NCI-H1092 treated with DMSO at 0.1 percent for 48 hours (cell line): ENCODE measurements at places on chromosomes 13 and 19.

- DNase-seq = no peak
These were observed 29.0 kb downstream of the BTBD2 start for GRCh38 chr19:1986357-1987162.

- DNase-seq = no peak
These were observed 24.6 kb downstream of the NOSIP start for GRCh38 chr19:49555600-49556411.

GRCh38 chr19:5534787-5535586 lies 32.8 kb downstream of the TINCR start:
- DNase-seq = no peak

- no peak for DNase-seq
These were observed 5.8 kb downstream of the MLLT1 start for GRCh38 chr19:6273701-6274601.

- no peak for DNase-seq
These were observed 1534.0 kb upstream of the SPRY2 start for GRCh38 chr13:81874681-81875661.

DNA sequence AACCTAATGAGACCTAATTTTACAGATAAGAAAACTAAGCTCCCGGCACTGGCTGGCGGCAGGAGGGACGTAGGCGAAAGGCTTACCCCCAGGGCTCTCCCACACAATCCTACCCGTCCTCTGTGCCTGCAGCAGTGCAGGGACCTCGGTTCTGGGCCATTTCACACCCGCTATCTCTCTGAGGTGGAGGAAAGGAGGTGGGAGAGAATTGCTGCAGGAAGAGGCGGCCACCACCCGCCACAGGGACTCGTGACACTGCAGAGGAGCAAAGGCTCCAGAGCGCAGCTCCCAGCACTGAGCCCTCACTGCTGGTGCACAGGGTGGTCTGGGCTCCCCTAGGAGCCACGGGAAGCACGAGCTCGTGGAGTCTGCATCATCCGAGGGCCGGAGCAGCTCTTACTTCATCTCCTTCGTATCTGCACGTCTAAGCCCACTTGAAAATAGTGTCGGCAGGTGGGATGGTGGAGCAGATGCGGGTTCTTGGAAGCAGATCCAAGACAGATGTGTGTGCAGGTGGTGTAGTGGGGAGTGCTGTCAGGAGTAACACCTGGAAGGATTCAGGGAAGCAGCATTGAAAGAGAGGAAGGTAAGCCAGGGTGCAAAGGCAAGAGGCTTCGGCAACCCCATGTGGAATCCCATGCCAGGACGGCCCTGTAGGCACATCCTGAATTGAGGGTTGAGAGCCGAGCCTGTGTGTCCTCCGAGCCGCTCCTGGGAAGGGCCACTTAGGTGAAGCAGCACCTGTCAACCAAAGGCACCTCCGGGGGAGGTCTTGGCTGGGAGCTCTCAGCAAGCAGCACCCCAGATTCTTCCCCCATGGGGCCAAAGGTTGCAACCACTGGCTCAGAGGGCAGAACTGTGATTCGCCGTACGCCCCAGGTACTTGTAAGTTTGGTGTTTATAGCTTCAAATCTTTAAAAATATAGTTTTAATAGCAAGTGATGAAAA lies 115.8 kb upstream of the SPACA7 start:
- DNase-seq = no peak

- DNase-seq = no peak
These were observed 867 bp downstream of the WBP4 start for GRCh38 chr13:41061914-41062837.

DNA sequence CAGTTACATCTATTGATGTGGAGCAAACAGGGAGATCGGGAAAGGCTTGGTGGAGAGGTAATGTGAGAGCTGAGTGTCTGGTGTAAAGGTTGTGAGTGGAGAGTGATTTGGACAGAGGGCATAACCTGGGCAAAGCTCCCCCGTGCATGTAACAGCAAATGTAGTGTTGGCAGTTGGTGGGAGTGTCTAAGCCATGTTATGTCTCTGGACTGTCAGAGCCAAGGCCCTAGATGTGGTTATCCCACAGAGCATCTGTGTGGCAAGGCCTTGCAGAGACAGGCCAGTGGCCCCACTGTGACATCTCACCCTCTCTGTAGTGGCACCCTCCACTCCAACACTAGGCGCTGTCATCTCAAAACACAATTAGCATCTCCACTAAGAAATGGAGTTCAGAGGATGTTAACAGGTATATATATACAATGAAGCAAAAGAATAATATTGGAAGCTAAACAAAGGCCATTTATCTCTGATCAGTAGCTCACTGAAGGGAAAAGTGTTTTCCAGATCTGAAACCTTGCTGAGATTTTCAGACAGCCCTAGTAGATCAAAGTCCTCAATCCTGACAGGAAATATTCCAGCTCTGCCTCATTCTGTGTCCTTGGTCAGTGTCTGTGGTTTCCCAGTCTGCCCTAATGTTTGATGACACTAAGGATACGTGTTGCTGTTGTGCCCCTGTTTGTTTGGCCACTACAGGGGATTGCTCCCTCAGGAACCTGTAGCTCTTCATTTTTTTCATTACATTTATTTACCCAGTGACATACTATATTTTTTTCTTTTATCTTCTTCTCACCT lies 20.2 kb downstream of the POLR1D start:
- no peak for DNase-seq

GRCh38 chr13:20270163-20270865 lies 38.2 kb upstream of the GJB6 start:
- DNase-seq = peak; percentile 14

GRCh38 chr13:40370661-40371060 lies 295.8 kb downstream of the FOXO1 start:
- no peak for DNase-seq

- DNase-seq = no peak
These were observed 31.6 kb upstream of the C1QTNF9 start for GRCh38 chr13:24277761-24278160.

DNA sequence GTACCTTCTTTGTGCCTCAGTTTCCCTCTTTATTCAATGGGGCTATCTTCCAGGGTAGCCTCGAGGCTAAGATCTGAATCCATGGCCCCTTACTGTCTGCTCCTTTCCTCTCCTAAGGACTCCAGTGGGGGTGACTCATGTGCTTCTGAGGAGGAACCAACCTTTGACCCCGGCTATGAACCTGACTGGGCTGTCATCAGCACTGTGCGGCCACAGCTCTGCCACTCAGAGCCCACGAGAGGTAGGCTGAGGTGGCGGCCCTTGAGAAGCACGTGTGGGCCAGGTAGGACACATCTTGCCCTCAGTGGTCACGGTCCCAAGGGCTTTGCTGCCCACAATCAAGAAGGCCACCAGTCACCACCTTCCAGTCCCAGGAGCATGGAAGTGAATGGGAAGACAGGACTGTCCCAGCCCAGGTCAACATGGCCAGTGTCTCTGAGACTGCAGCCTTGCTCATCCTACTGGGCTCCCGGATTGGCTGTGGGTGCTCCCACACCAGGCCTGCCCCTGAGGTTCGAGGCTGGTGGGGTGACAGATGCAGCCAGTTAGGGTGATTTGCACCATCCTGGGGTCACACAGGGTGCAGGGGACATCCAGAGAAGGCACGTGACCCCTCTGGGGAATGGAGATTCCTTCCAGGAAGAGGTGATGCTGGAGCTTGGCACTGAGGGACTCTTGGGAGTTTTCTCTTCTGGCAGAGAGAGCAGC lies 2.8 kb downstream of the TBC1D17 start:
- no peak for DNase-seq

- DNase-seq = no peak
These were observed 15.2 kb downstream of the ZNF221 start for GRCh38 chr19:43966079-43966694.

DNA sequence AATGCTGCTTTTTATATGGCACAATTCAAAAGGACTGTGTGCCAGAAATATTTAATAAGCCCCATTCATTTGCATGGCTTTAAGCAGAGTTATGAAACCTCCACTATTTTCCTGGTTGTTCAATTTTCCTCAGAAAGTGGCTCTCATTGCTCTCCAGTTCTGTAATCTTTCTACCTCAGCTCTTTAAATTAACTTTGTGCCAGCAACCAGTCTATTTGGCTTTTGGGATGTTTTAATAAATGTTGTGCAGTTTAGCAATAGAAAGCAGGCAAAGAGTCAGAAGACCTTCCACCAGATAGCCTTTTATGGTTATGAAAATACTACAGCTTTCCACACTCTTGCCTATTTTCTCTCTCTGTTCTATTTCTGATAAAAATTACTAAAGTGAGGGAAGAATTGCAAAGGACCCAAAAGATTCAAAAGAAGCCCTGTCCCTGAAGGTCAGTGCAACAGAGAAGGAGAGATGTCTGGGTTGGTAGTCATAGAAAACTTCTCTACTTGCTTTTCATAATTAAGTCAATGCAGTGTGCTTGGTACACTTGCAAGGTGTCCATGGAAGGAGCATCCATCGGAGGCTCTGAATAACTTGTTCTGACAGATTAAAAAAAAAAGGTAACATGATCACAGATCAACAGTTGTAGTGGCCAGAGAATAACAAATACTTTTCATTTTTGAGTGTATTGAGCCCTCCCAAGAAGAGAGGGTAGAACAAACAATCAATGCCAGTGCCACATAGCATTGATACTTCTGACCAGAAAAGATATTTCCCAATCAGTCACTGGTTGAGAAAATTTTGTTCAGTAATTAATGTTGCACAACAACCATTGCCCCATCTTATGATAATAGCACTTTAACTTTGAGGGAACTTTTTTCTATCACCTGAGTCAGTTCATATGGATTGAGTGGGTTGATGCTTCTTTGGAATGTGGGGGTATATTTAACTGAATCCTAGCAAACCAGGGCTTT lies 48.4 kb upstream of the SPRY2 start:
- no peak for DNase-seq

GRCh38 chr19:18605546-18606280 lies 886 bp downstream of the CRLF1 start:
- no peak for DNase-seq

DNA sequence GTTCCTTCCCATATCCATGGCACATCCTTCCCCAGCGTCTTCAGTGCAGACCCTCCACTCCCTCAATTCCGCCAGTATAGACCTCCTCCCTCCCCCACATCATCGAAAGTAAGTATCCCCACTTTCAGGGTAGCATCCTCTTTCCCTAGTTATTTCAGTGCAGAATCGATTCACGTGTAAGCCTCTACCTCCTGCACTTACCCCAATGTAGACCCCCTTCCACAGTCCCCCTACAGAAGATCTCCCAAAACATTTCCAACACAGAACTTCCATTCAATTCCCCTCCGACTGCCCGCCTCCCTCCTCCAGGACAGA lies 664 bp downstream of the IRF3 start:
- DNase-seq = no peak

DNA sequence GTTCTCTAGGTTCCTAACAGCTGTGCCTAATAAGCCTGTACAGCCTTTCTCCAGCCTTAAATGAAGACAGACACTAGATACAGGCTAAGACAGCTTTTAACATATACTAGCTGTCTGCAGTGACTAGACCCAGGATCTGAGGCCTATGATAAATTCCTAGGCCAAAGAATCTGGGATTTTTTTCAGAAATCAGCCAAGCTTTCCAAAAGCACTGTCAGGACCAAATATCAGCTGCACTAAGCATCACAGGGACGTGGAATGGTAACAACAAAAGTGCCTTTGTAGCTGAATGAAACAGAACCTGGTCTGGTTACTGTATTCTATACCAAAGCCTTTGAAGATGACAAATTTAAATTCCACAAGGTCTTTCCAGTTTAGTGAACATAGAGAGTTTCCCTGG lies 77.9 kb upstream of the DOCK9 start:
- no peak for DNase-seq

DNA sequence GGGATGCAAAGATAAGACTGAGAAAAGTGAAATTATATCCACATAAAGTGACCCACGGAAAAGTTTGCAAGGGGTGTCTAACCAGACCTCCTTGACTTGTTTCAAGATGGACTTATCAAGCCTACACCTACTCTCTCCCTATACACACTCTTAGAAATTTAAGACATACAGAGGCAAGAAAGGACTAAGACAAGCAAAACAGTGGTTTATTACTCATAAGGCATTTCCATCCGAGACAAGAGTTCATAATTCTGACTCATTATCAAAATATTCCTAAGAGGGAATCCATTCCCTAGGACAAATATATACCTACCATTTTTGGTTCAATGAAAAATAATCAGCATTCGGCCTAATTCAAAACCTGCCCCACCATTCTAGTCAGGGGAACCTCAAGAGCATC lies 232.6 kb upstream of the GPC6 start:
- no peak for DNase-seq

- DNase-seq = peak; percentile 55
These were observed 39.1 kb downstream of the EFNB2 start for GRCh38 chr13:106496072-106496997.

DNA sequence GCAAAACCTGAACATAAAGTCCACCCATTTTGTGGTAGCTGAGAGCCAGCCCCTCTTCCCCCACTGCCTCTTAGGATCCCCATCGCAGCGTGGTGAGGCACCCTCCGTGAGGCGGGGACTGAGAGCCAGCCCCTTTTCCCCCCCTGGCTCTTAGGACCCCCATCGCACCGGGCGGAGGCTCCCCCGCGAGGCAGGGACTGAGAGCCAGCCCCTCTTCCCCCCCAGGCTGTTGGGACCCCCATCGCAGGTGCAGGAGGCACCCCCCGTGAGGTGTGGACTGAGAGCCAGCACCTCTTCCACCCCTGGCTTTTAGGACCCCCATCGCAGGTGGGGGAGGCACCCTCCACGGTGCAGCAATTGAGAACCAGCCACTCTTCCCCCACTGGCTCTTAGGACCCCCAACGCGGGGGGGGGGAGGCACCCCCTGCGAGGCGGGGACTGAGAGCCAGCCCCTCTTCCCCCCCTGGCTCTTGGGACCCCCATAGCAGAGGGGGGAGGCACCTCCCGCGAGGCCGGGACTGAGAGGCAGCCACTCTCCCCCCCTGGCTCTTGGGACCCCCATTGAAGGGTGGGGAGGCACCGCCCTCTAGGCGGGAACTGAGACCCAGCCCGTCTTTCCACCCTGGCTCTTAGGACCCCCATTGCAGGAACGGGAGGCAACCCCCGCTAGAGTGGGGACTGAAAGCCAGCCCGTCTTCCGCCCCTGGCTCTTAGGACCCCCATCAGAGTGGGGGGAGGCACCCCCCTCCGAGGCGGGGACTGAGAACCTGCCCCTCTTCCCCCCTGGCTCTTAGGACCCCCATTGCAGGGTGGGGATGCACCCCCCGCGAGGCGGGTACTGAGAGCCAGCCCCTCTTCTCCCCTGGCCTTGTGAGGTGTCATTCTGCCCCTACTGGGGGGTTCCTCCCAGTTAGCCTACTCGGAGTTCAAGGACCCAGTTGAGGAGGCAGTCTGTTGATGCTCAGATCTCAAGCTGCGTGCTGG lies 366.4 kb upstream of the SPRY2 start:
- DNase-seq = no peak

DNA sequence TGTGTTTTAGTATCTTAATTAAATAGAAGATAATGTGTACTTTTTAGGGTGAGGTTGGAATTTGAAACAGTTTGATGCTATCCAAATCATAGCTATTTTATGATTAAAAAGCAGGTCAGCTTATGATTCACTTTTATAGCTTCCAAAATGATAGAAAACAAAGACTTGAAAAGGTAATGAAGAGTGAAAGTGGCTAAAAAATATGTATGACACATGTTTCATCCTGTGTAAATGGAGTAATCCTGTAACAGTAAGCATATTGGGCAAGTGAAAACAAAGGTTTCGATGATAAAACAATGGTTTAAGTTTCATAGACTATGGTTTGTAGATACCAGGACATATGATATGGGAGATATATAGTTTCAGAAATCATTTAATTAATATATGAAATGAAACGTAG lies 456.2 kb downstream of the PCDH20 start:
- DNase-seq = no peak
